ENCODE measurements at places on chromosomes 2 and 18.

DNA sequence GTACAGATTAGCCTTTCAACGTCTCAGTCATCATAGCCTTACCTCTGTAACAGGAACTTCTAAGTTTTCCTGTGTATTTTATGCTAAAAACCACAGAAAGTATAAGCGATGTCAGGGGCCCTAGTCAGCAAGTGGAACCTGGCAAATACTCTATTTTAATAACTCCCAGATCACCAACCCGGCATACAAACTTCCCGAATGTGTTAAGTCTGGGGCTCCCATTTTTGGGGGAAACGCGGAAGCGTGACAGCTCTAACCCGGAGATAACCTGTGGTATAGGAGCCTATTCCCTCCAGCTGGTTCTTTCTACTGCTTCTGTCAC lies 574 bp downstream of the NIFK start:
- no peak for DNase-seq

GRCh38 chr18:28177828-28178635 lies 1.1 kb upstream of the CDH2 start:
- no peak for DNase-seq

DNA sequence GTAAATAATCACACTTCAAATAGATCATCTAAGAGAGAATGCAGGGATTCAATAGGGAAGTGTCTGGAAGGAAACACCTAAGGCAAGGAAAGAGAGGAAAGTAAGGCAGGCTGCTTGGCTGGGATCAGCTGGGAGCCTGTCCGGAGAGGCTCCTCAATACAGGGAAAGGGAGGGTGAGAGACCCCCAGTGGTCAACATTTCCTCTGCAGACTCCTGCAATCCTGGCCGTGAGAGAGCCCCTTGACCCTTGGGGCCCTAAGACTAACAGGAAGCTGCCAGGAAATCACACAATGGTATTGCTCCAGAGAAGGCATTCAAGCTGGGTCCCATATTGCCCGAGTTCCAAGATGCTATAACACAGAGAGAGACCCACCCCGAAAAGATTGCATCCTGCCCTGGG lies 549.4 kb downstream of the NYAP2 start:
- no peak for DNase-seq

- no peak for DNase-seq
Observed at GRCh38 chr18:44495151-44495550, 185.5 kb upstream of the SETBP1 start.

DNA sequence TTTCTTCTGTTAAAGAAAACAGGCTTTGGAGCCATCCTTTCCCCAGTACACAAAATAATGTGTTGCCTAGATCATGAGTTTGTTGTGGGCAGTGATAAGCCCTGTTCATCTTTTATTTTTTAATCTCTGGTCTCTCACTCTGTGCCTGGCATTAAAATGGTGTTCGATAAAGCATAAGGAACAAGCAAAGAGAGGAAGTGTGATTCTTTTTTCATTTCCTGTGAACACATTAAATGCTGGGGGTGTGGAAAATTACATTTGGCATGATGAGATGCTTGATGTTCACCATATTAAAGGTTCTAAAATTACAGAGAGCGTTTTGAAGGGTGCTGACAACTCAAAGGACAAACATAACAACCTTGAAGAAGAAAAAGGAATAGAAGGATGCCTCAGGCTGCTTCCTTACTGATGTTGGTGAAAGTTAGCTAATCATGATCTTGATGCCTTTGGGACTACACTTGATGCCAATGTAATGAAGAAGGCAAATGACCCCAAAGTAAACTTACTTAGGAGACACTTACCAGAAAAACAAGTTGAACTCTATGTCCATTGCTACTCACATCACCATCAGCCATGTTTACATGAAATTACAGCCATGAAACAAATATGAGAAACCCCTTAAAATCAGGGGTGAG lies 33.0 kb downstream of the TMEFF2 start:
- DNase-seq = no peak

DNA sequence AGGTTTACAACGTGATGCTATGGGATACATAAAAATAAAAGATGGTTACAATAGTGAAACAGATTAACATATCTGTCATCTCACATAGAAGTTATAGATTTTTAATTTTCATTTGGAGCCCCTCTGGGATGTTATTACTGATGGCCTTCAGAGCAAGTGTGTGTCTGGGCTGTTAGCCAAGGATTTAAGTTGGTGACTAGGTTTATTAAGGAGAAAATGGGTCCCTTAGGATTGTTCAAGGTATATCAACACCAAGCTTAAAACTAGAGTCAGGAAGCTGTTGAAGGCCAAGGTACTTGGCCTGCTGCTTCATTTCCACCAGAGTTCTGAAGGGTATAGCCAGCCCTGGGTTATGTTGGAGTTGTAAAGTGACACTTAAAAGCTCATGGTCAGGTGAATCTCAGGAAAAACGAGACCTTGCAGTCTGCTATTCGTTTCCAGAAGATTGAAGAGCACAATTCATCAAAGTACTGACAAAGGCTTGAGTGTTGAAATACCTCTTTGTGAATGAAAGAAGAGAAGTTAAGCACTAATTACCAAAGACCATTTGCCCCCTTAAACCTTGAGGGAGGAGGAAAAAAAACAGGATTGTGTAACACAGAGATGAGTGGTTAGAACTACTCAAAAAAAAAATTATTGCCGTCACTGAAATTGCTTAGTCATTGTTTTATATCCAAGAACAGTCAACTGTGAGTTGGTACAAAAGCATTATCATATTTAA lies 48.4 kb downstream of the MAP2 start:
- no peak for DNase-seq

DNA sequence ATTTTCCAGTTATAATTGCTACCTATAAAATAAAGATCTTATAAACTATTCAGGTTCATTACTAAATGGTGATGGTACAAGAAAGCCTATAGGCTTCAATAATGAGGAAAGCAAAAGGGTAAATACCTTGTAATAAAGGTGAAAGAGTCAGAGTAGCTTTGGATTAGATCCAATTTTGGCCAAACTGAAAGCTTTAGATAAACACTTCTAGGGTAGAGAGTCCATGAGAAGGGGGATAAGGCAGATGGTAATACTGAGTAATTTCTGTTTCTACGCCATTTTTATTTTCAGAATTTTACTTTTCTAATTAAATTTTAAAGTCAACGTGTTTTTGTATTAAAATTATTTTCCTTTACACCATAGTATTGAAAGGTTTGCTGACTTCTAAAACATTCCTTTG lies 9.4 kb downstream of the CASP8 start:
- DNase-seq = no peak

DNA sequence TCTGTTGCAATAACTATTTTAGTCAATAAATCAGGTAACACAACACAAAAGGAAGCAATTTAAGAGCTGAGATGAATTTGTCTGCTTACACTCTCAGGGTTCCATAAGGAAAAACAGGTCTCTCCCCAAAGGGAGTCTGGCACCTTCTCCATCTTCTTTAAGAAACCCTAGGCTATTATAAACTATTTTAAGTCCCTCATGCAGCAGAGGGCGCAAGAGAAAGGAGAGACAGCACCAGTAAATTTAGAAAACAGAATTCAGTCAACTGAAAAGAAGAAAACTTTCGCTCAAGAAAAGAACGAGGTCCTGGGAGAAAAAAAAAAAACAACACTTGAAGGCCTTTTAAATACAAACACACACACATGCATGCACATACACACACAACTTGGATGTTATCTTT lies 19.1 kb downstream of the SULT1C4 start:
- peak; percentile 10 for DNase-seq

GRCh38 chr2:208466151-208466919 lies 59.7 kb downstream of the PTH2R start:
- no peak for DNase-seq

- DNase-seq = no peak
Observed at GRCh38 chr2:182393270-182393760, 33.5 kb downstream of the PDE1A start.

DNA sequence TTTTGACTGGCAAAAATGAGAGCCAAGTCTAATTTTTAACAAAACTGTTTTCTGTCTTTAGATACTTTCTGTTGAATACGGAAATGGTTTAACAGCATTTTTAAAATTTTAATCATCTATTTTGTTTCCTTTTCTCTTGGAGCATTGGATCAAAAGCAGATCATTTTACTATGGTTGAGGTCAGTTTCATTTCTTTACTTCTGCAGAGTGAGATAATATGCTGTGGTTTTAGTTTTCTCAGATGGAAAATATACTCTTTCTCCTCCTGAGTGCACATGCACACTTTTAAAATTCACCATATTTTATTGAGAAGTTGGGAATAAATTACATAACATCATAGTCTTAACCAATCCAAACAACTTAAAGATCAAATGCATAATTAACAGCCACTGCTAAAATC lies 283.3 kb downstream of the SLC8A1 start:
- DNase-seq = no peak

DNA sequence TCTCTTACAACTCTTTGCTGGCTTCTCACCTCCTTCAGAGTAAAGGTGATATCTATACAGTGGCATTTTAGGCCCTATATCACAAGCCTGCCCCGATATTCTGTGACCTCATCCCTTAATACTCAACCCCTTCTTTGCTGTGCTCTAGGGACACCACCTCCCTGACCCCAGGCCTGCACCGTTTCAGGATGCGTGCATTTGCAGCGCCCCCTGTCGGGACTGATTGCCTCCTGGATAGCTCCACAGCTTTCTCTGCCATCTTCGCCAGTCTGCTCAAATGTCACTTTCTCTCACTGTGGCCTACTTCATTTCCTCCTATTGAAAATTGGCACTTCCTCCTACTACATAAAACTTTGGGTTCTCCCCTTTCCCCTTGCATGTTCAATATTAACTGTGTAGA lies 289.6 kb downstream of the SOCS6 start:
- no peak for DNase-seq

- DNase-seq = no peak
Observed at GRCh38 chr2:172046080-172046678, 39.1 kb upstream of the DLX1 start.

- no peak for DNase-seq
Observed at GRCh38 chr2:218357236-218358177, 850 bp downstream of the CATIP start.

- no peak for DNase-seq
Observed at GRCh38 chr2:10211844-10212422, 89.4 kb downstream of the RRM2 start.

GRCh38 chr2:143255899-143256298 lies 126.7 kb downstream of the ARHGAP15 start:
- DNase-seq = no peak

GRCh38 chr2:134501476-134502091 lies 217.2 kb downstream of the TMEM163 start:
- DNase-seq = no peak

GRCh38 chr2:178247250-178247649 lies 52.9 kb downstream of the OSBPL6 start:
- no peak for DNase-seq

- no peak for DNase-seq
Observed at GRCh38 chr2:105598829-105599698, 145.6 kb upstream of the NCK2 start.

GRCh38 chr2:216317831-216318520 lies 54.3 kb downstream of the MARCHF4 start:
- DNase-seq = no peak

DNA sequence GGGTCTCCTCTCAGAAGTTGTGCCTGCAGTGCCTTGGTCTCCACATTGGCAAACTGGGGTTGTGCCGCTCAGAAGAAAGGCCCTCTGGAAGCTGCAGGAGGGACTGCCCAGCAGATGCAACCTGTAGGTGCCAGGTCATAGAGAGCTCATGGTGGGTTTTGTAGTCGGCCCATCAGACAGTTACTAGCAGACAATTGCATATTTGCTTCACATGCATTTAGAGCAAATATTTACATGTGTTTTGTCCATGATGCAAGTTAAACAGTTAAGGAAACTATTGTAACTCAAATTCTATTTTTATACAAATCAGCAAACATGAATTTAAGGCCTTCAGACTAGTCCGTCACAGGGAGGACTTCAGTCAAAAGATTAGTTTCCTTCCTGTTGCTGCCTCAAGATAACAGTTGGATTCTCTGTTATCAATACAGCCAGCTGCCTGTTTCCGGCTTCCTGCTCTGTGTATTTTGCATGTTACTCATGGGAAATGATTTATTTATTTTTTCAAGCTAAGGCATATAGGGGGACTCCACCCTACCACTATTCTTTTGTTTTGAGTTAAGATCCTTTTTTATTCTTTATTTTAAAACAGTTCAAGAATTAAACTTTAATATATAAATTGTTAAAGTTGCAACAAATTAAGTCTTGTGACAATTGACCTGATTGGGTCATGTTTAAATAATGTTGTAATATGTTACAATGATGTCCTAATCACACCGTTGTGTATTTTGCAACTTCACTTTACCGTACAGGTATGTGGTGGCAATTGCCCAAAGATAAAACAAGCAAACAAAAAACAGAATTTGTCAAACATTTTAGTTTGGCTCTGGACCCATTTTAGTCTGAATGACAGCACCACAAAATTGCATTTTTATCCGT lies 133.5 kb downstream of the SPTBN1 start:
- DNase-seq = peak; percentile 41

Data from CD4-positive, alpha-beta T cell treated with Interleukin-1 beta for 1 hour (primary cell).